ENCODE measurements at places on chromosomes 4 and X.

DNA sequence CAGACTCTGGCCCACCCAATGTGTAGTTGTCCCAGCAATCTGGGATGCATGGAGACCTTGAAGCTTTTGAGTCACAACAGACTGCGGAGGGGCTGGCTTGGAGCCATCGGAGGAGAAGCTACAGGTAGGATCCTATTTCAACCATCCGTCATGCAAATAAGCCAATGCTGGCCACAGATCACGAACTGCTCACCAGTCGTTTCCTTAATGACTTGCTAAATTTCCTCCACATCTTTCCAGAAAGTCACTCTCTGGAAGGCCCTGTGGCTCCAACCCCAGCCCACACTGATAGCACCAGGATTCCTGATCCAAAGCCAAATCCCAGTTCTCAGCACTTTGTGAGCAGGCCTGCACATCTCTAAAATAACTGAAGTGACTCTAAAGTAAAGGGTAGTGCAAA lies 321.3 kb downstream of the RAB28 start:
- DNase-seq = no peak

GRCh38 chr4:113749178-113749577 lies 12.4 kb downstream of the CAMK2D start:
- no peak for DNase-seq

- DNase-seq = no peak
These were observed 29.0 kb downstream of the RNF4 start for GRCh38 chr4:2497931-2498330.

- DNase-seq = no peak
These were observed 67.9 kb downstream of the NHS start for GRCh38 chrX:17442898-17443297.

- peak; percentile 84 for DNase-seq
These were observed 284.0 kb downstream of the BCOR start for GRCh38 chrX:39813631-39814277.

- no peak for DNase-seq
These were observed 14.2 kb downstream of the BST1 start for GRCh38 chr4:15717086-15717485.

DNA sequence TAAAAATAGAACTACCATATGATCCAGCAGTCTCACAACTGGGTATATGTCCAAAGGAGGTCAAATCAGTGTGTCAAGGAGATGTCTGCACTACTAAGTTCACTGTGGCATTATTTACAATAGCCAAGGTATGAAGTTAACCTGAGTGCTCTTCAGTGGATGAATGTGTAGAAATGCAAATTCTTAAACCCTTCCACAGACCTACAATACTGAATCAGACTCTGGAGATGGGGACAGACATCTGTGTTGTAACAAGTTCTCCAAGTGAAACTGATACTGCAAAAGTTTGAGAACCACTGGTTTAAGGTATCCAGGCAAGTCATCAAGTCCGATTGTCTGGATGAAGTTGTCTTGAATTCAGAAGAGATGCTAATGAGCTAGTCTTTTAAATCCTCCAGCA lies 38.5 kb downstream of the SMAD1 start:
- DNase-seq = no peak

- DNase-seq = no peak
These were observed 45.1 kb downstream of the SPATA4 start for GRCh38 chr4:176150356-176150682.

DNA sequence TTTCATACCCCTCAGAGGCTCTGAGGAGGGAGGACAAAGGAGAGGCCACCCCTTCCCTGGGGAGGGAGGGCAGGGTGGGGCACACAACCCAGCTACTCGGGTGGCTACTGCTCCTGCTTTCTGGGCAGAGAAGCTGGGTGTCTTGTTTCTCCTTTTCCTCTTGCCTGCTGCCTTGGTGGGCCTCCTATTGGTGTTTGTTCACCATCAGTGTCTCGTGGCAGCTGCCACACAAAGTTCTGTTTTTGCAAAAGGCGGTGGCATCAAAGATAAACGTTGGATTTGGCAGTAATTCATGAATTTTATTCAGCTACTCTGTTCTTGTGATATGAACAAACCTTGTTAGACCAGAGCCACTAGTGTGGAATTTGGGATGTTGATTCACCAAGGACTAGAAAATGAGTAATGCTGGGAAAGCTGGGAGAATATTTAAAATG lies 153.0 kb upstream of the SCML1 start:
- no peak for DNase-seq

DNA sequence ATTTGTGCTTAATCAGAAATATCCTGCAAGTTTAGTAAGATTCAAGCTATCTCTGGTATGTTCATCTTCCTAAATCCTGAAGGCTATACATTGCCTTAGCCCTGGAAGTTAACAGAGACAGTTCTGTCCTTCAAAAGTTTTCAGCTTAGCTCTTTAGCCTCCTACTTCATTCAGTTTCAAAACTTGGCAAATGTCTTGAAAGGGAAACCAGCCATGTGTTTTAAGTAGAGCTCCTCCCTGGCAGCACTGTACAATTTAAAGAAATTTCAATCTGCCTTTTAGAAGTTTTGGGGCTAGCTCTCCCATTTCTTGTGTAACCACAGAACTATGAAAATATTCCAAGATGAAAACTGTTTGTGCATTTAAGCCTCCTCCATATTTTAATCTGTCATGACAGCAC lies 47.0 kb downstream of the FANCB start:
- DNase-seq = no peak

DNA sequence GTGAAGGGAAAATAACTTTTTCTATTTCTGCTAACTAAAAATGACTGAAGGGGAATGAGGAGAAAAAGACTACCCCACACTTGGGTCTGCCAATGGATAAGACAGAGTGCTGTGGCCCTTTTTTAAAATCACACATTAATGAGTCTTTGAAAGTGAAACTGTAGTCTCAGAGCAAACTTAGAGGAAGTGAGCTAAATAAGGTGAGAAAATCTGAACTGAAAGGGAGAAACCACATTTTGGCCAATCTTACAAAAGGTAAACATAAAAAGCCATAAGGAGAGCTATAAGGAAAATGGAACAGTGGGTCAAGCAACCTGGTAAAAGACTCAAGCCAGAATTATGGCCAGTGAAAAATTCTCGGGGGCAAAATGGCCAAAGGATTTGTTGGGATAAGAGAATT lies 755.1 kb upstream of the IGFBP7 start:
- no peak for DNase-seq

GRCh38 chrX:78316265-78316664 lies 11.1 kb downstream of the CYSLTR1 start:
- DNase-seq = no peak

GRCh38 chr4:94523617-94524016 lies 71.9 kb downstream of the PDLIM5 start:
- no peak for DNase-seq

DNA sequence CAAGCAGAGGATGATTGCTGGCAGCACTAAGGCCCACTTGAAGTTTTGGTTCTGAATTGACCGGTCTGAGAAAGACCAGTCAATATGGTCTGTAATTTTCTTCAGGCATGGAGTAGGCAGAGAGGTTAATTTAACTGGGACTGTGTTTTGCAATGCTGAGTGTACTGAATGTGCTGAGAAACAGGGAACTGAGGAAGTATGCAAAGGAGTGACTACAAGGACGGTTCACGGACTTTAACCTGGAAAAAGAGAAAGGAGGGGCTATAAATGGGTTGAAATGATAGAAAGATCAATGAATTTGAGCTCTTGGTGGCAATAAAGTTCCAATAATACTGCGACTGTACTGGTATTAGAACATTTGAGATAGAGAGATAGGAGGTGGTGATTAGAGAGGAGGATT lies 84.5 kb downstream of the MAGEB17 start:
- DNase-seq = no peak

- no peak for DNase-seq
These were observed 2008.2 kb downstream of the ARAP2 start for GRCh38 chr4:34236118-34236517.

GRCh38 chrX:153556767-153557166 lies 39.3 kb downstream of the ATP2B3 start:
- peak; percentile 94 for DNase-seq

DNA sequence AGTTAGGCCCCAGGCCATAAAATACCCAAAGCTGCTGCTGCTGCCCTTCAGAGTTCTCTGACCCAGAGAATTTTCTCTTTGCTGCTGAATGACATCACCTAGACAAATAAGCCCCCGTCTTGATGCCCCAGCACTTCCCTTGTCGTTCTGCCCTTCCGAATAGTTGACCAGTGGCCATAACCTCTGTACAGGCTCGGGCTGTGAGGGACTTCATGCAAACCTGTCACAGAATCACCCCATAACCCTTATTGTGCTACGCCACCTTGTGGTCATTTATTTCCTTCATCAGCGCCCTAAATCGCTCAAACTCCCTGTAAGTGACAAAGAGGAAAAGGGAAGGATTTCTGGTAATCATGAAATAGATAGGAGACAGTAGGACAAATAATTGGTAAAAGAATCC lies 18.8 kb downstream of the SPACA5 start:
- peak; percentile 11 for DNase-seq

GRCh38 chr4:33437406-33437805 lies 2717.2 kb downstream of the PCDH7 start:
- no peak for DNase-seq

DNA sequence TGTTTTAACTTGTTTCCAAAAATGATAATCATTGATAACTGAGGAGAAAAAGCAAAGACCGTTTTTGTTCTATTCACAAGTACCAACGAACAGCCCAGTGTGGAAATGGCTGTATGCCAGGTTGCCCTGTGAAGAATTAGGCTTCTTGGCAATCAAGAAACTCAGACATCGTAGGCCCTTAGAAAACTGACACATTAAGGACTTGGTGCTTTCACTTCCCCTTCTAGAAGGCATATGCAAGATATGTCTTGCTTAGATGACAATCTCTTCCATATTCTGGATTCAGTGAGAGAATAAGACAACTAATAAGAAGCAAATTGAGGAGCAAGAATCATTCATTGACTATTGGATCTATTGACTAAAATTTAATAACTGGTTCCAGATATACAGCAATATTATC lies 56.6 kb downstream of the ANAPC10 start:
- no peak for DNase-seq

DNA sequence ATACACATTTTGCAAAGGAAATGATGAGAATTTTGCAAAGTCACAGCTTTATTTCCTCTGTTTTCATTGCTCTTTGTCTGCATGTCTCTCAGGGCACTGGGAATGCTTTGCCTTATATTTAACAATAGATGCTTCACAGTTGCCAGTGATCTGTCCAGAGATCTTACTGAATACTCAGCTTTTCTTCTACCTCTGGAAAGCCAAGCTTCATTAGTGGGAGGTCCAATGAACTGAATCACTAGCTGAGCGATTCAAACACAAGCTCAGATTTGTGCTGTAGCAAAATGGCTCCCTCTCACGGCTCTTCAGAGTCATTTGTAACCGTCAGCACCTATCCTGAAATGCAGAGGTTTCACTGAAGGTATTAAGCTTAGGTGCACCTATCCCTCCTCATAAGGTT lies 138.9 kb downstream of the DCLK2 start:
- DNase-seq = no peak

DNA sequence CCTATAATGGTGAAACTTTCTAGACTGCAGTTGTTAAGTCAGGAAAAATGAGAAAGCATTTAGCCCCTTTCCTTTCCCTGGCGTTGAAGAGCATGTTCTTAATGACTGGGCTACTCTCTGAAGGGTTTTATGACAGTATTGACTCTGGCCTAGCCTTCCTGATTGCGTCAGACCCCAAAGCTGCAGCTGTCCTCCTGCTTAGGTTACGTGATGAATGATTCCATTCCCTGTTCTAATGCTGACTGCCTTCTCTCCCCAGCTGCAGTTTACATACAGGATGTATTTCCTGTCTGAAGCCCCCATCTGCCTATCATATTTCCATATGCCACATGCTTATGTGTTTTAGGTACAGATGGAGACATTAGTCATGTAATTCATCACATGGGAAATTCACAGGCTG lies 105.8 kb upstream of the EGFL6 start:
- DNase-seq = peak; percentile 96

GRCh38 chr4:24105327-24106038 lies 215.6 kb upstream of the PPARGC1A start:
- no peak for DNase-seq

DNA sequence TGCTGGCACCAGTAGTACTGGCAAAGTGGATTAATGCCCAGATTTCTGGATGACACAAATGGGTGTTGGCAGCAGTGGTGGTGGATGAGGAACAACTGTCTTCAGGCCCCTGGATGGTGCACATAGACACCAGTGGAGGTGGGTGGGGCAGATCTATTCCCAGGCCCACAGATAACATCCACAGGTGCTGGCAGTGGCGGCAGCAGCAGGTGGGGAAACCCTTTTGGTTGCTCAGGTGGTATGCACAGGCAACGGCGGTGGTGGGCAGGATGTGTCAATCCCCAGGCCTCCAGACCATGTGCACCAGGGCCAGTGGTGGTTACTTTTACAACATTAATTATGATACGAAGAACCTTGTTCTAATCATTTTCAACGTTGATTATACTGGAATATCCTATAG lies 48.9 kb upstream of the FAT4 start:
- DNase-seq = no peak

GRCh38 chr4:139329665-139330200 lies 27.5 kb upstream of the NDUFC1 start:
- no peak for DNase-seq

DNA sequence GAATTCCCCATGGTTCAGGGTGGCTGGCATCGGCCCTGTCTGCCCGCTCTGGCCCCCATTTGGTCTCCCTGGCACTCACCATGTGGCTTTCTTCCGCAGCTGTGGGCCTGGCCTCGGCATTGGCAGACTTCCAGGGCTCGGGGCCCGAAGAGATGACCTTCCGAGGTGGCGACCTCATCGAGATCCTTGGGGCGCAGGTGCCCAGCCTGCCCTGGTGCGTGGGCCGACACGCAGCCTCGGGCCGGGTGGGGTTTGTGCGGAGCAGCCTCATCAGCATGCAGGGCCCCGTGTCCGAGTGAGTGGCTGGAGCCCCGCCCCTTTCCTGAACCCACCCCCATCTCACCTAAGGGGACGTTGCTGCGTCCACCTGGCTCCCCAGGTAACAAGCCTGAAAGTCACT lies 20.1 kb downstream of the SH3TC1 start:
- no peak for DNase-seq

DNA sequence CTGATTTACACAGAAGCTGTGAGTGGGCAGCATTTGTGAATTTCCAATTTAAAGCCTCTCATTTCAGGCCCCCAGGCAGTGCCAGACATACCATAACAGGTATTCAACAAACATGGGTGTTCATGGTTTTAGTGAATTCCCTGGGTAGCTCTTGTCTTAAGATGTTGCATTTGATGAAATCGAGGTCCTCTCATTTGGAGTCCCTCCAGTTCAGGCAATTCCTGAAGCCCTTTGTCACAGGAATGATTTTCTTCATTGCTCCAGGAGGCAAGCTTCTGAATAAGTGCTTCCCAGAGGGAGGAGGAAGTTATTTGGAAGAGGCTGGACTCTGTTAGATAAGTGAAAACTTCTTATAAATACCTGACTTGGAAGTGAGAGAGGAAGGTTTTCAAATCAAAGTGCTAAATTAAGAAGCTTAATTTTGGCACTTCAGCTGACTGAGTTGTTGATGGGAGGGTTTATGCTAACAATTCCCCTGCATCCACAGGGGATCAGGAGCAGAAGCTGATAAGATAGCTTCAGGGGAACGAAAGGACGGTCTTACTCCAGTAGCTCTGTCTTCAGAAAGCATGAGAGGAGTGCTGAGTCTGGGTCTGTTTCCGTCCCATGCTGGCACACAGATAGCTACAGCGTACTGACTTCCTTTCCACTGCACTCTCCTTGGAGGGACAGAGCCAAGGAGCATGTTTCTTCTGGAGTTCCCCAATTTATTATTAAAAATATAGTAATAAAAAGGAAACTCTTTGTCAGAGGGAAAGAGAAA lies 543.1 kb downstream of the GBA3 start:
- no peak for DNase-seq
